Stimulated activated CD4-positive, alpha-beta T cell treated with anti-CD3 and anti-CD28 coated beads, TNF-alpha, amount 100 ng/mL, for 24 hours (primary cell): ENCODE measurements at places on chromosomes 16 and 17.

DNA sequence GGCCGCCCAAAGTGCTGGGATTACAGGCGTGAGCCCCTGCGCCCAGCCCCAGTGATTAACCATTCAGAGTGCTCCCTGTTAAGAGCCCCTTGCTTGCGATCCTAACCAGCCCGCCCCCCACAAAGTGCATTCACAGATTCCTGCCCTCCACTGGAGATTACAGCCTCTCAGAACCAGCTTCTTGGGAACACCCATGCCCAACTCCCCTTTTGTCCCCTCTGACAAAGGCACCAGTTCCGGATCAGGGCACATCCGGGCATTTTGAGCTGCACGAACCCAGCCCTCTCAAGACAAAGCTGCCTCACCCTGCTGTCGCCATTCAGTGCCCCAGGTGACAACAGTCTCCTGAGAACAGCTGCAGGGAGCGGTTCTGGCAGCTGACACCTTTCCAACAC lies 848 bp upstream of the KRT19 start:
- no peak for DNase-seq

- no peak for DNase-seq
Measured at GRCh38 chr16:85600078-85600477, 13.0 kb upstream of the GSE1 start.

GRCh38 chr17:15931394-15931793 lies 13.5 kb upstream of the ADORA2B start:
- DNase-seq: no peak

GRCh38 chr17:35931794-35932425 lies 1.3 kb upstream of the RDM1 start:
- DNase-seq: no peak

- DNase-seq: no peak
Measured at GRCh38 chr17:83200751-83201150, 121.3 kb downstream of the METRNL start.

DNA sequence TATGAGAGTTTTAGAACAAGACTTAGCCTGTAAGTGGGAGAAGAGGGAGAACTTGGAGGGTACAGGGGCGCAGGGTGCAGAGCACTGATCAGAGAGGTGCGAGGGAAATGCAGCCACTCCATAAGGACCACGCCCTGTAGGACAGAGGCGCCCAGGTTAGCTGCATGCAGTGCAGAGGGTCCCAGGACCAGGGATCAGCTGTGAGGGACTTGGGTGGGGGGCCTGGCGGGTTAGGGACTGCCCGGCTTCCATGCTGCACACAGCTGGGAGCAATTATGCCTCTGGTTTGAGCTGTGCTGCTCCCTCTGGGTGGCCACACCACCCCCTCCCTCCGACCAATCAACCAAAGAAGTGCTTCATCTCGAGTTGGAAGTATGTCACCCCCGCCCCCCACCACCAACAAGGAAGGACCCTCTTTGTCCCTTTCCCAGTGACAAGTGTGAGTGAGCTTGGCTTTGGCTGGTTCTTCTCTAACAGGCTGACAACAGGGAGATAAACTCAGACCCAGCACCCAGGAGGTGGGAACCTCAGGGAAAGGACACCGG lies 22.2 kb upstream of the CLEC18A start:
- DNase-seq: no peak

GRCh38 chr17:82495844-82496528 lies 23.5 kb upstream of the FOXK2 start:
- DNase-seq: no peak

GRCh38 chr16:57133886-57134285 lies 41.5 kb downstream of the CPNE2 start:
- DNase-seq: no peak

DNA sequence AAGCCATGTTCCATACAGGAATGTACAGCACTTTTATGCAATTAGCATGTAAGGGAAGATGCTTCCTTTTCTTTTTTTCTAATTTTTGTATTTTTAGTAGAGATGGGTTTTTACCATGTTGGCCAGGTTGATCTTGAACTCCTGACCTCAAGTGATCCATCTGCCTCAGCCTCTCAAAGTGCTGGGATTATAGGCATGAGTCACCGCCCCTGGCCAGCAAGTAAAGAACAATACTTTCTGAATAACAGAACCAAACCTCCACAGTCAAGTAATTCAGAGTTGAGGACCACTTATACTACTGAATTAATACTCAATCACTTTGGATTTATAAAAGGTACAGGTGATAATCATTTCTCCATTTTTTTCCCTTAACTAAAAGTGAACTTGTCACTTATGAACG lies 13.0 kb downstream of the C16orf87 start:
- DNase-seq: no peak
